ENCODE measurements at places on chromosomes 1 and 21.

- DNase-seq = peak; percentile 26
Observed at GRCh38 chr21:25560271-25560685, 47.0 kb downstream of the MRPL39 start.

DNA sequence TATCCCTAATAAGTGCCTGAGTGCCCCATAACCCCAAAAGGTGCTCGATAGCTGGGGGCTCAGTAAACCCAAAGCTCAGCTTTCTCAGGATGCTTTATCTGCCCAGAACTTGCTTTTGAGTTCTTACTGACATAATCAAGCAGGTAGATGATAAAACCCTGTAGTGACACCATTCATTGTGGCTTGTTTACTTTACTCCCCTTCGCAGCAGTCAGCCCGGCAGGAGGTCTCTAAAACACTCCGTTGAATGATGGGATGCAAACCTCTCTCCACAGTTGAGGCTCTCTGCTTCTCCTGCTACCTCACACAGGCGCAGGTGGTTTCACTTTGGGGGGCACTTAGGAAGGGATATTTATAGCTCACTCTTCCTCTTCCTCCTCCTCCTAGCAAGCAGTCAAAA lies 349.4 kb downstream of the HLX start:
- DNase-seq = no peak

DNA sequence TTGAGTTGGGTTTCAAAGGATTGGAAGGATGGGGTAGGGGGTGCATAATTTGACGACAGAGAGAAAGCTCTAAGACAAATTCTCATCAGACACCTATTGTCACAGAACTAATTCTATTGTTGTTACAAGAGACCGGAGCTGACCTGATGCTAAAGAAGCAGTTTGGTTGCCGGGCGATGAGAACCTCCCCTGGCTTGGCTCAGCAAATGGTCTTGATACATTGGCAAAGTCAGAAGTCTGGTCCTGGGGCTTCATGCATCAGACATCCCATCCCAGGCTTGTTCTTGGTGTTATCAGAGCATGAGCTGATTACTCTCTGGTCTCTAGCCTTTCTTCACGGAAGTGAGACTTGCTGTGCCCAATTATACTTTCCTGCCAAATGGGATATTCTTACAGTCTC lies 15.4 kb downstream of the TRIM67 start:
- DNase-seq = no peak

GRCh38 chr1:207673399-207673798 lies 28.5 kb downstream of the CR1L start:
- DNase-seq = no peak

DNA sequence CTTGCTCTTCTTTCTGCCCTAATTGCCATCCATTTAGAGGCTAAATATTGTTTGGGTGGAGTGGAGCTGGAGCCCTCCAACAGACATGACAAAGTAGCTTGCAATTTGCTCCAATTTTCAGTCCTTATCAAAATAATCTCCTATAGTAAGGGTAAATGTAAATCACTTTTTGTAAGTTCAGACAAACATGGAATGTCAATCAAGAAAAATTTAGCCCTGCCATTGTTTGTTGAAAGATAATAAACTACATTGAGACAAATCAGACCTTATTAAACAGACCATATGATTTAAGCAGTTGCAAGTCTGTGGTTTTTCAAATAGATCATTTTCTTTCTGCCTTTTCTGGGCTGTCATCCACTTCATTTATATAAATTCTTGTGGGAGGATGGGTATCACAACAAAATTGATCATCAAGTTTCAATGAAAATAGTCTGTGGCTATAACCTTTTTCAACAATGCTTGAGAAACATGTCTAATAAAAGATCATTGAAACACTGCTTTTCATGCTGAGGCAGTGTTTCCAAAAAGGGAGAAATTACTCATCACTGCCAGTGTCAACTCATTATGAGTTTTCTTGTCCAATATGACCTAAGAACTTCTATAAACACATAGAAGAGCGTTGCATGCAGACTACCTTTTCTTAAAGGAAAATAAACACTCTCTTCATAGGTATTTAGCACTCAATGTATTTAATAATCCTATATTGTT lies 1152.0 kb upstream of the B3GALT2 start:
- peak; percentile 1 for DNase-seq

- no peak for DNase-seq
Observed at GRCh38 chr21:29674343-29674742, 265.5 kb downstream of the GRIK1 start.

DNA sequence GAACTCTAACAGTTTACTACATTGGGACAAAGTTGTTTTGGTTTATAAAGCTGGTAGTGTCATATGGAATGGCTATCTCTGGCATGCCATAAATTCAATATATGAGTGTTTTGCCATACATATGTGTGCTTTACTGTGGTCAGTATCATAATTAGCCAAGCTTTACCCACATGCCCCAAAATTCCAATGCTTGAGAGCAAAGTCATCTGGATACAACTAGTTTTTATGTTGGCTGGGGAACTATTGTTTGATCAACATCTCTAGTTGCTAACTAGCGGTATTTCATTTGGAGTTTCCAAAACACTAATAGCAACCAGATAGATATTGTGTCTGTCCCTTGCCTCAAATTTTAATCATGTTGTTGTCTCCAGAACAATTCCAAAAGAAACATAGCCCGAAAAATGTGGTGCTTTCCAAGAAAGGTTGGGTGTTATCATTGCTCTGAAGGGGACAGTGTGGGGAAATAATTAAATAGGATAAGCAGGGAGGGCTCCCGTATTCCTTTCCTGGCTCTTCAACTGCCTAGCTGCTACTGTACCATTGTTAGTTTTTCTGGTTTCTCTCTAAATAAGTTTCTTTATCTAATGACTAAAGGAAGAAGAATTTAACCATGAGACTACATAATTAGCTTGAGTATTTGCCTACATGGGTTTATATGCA lies 136.1 kb downstream of the TGFB2 start:
- DNase-seq = peak; percentile 70

- DNase-seq = peak; percentile 58
Observed at GRCh38 chr1:62687421-62687902, 724 bp downstream of the DOCK7 start.

- DNase-seq = peak; percentile 54
Observed at GRCh38 chr1:31639543-31639942, 5.1 kb downstream of the PEF1 start.

- no peak for DNase-seq
Observed at GRCh38 chr1:94912263-94913184, 14.4 kb downstream of the CNN3 start.

DNA sequence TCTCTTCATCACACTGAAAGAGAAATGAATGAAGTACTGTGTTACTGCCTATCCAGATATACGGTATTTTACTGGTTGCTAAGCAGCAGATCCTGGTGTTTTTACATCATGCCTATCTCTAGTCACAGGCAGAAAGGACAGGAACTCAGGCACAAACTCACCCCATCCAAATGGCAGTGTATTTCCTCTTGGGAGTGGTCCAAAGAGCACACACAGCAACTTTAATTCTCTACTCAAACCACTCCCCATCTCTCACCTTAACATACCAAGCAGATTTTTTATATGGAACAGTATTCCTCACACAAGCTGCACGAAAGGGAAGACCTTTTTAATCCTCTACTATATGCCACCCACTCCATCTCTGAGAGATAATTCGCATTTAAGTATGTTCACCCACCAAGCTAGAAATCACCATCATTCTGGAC lies 27.3 kb downstream of the EIF4G3 start:
- peak; percentile 50 for DNase-seq

GRCh38 chr1:33288976-33289857 lies 31.7 kb downstream of the A3GALT2 start:
- DNase-seq = no peak

DNA sequence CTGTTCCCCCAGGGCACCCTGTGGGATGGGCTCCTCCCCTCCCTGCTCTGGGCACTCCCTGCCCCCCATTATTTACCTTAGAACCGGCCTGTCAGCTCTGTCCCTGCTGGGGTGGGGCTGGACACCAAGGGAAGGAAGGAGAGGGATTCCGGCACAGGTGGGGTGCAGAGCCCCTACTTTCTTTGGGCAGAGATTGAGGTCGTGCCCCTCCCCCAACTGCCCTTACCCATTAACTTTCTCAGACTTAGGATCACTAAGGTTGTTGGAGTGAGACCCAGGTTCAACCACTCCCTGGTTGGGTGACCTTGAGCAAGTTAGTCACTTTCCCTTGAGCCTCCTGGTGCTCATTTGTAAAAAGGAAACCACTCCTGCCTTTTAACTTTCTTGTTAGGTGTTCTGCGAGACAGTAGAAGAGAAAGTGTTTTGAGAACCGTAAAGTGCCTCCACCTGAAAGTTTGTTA lies 57.0 kb upstream of the SYNC start:
- DNase-seq = no peak

DNA sequence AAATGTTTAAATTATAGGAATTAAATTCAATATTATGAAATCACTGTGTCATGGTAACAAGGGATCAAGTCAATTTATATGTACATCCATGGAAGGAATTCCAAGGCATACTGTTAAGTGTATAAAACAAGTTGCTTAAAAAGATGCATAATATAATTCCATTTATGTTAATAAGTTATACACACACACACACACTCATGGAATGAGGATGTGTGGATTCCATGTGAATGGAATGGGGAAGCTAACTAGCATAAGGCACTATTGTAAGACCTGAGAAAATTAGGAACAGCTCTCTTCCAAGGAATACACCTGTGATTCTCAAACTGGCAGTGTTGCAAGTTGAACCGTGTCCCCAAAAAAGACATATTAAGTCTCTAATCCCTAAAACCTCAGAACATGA lies 17.6 kb upstream of the TRAF3IP3 start:
- DNase-seq = no peak

DNA sequence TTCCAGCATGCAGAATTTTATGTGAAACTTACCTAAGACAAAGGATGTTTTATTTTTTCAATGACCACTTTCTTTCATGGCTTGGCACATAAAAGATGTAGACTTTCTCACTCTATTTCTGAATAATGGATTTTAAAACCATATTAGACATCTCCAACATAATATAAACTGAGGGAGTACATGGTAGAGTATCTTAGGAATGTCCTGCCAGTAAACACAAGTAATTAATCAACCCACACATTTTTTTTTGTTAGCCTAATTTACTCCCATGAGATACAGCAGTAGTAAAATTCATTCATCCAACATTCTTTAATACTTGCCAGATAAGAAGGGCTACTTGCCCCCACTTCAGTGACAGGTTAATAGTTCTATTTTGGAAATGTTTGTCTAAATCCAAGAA lies 235.4 kb upstream of the ADAMTS5 start:
- peak; percentile 7 for DNase-seq

- DNase-seq = no peak
Observed at GRCh38 chr1:214767221-214767620, 164.2 kb downstream of the CENPF start.

DNA sequence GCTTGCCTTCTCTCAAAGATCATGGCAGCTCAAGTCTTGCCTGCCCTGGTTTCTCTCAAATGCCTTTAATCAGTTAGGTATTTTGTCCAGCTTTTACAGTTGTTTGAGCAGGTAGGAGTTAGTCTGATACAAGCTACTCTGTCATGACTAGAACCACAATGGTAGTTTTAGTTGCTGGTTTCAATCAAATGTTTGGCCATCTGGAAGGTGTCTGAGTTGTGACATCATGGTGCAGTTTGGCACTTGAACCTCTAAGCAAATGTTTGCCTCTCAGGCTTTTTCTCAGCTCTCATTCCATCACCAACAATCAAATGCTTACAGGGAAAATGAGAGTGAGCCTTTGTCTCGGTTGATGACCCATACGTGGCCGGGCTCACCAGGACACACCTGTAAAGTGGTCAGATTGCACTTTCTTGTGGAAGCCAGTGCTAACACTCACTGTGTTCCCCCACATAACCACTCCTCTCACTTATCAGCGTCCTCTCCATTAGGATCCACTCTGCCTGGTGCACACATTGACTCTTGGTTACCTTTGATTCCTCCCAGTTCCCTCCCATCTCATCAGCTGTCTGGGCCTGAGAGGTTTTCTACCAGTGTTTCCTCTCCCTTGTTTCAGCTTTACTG lies 67.5 kb downstream of the CCDC185 start:
- no peak for DNase-seq

DNA sequence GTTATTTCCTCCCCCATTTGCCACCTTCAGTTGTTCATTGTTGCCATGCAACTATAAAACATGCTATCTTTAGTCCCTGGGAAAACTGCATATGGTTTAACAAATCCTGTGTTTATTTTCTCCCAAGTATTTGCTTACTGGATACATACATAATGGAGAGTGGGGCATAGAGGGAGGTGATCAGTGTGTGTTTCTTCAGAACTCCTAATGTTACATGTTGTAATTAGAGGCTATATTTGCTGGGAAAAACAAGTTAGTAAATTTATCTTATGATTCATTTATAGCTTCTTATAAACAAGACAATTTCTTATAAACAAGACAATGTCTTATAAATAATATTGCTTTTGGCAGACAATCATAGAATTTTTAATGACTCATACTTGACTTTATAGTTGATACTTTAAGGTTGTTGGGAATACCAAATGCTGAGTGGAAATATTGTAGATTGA lies 7.3 kb upstream of the GIPC2 start:
- peak; percentile 37 for DNase-seq

GRCh38 chr1:21673277-21673780 lies 4.2 kb upstream of the RAP1GAP start:
- peak; percentile 68 for DNase-seq

DNA sequence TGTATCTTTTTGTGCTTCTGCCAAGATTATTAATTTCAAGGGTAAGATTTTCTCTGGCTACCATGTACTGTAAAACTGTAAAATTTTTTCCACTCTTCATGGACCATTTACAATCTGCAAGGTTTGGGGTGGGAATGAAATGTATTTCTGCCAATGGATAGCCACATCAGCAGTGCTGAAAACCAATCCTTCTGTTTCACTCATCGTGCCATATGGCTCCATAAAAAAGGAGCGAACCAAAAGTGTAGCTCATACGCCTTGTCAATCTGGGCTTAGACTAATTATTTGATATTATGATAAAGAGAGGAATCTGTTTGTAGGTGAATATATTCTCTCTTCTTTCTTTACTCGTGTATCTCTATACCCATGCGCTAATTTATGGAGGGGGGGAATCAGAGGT lies 3.0 kb upstream of the SLC44A5 start:
- no peak for DNase-seq

DNA sequence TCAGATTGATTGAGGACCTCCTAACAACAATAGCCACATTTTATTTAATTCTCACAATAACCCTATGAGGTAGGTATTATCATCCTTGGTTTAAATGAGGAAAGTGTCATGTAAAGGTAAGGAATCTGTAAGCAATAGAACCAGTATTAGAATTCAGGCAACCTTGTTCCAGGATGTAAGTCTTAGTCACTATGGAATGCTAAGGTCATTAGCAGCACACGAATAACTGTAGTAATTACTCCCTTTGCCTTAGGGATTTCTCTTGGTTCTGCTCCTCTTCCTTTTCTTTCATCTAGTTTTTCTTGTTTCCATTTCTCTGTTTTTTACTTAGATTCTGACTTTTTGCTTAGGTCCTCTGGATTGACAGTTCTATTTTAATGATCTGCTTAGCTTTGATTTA lies 23.1 kb upstream of the ATP6V1G3 start:
- peak; percentile 40 for DNase-seq

DNA sequence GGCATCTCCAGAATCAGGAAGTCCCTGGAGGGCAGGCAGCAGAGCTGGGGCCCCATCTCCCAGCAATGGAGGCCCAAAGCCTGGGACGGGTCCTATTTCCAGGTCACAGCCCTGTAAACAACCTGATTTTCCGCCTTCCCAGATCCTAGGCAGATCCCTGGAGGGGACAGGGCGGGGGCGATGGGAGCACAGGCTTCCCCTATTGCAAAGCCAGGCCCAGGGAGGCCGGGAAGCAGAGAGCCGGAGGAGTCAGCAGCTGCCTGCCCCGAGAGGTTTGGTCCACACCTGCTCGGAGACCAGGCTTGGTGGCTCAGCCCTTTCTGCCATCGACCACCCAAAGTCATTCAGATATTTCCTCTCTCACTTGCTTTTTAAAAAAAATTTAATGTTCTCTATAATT lies 29.2 kb downstream of the CASZ1 start:
- DNase-seq = no peak

- DNase-seq = peak; percentile 78
Observed at GRCh38 chr1:172940174-172940855, 110.4 kb downstream of the TNFSF18 start.
